IPS DF 6.9 (cell line): ENCODE measurements at places on chromosomes 2 and 18.

DNA sequence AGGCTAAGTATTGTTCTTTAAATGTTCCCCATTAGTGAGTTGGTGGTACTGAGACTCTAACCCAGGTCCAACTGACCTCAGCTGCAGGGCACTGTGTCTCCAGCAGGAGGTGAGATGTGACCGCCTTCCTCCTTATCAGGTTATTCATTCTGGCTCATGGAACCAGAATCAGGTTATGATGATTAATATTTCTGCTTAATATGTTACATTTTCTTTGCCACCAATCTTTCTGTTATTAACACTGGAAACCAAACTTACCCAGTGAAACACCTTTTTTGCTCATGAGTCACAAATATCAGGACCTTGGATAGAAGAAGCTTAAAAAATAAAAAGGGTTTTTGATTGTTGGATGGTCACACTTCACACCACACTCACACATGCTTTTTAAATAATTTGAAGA, 85.4 kb downstream of the DPP4 start:
- no peak for DNase-seq

- no peak for DNase-seq
Measured at GRCh38 chr18:3067165-3067661, 54.3 kb upstream of the LPIN2 start.

- no peak for DNase-seq
Measured at GRCh38 chr2:239034561-239035341, 186.9 kb downstream of the TWIST2 start.

DNA sequence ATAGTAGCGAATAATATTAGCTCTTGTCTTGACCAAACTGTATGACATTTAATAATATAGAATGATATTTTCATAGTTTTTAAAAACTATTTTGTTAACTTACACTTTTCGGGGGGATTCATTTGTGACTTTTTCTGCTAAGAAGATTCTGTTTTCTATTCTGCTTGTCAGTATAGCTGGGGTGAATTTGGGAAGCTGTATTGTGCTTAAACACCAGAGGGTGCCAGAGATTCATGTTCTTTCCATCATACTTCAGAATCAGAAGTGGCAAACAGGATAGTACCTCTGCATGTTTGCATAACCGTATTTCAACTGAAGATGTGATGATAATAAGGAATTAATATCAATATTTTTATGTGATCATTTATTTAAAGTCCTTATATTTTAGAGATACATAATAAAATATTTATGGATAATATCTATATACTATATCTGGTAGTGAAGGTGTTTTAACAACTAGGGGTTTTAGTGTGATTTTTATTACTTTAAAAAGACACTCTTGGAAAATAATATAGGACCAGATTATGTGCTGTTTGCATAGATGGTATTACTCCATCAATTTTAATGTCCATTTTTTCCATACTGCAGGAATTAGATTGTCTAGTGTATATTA, 81.0 kb downstream of the TAF4B start:
- DNase-seq, result no peak

GRCh38 chr2:183093857-183094657, 15.5 kb downstream of the DUSP19 start:
- no peak for DNase-seq

GRCh38 chr18:77108001-77108692, 24.4 kb downstream of the MBP start:
- no peak for DNase-seq

DNA sequence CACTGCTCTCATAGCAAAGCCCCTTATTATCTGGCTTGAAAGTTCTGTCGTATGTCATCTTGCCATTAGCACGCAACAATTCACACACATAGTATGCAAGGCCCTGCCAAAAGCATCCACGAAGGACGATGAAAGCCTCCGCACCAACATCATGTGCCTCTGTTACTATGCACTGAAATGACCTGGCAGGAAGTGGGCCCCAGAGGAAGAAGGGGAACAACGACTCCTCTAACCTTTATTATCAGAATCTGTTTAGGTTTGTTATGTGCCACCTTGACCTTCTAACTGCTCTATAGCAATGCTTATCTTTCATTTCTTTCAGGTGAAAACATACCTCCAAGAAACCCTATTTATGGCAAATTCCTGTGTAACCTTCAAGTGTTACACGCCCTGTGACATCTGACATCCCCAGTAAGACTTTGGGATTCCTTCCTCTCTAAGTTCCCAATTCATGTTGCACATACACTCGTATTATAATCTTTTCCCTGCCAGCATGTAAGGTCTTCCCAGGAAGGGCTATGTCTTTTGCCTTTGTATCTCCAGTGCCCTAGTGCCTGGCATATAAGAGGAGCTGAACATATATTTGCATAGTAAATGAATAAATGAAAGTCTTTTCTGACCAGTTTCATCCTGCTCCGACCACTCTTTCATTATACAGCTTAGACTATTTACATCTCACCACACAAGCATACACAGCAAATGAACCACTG, 7.0 kb upstream of the NDUFV2 start:
- DNase-seq, result no peak

GRCh38 chr2:181857483-181857882, 34.0 kb upstream of the ITPRID2 start:
- DNase-seq, result no peak

GRCh38 chr2:191249156-191249813, 4.1 kb downstream of the MYO1B start:
- DNase-seq, result no peak

DNA sequence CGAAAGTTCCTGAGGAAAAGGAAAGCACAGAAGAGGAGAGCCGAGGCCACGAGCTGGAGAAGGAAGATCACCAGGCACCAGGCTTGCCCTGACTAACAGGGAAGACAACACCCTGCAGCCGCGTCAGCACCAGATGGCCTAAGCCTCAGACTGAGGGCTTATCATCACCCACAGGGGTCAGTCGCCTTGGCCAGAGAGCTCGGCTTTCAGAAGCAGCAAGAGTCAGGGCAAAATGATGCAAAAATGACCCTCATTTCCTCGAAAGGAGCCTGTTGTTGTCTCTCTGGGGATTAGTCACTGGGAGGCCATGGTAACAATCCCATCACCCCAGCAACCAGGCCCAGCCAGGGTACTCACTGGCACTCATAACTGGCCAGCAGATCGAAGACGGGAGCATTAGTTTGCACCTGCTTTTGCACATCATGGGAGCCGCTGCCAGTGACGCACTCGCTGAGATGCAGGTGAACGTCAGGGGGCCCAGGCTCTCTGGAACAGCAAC, 42.7 kb upstream of the ZFP36L2 start:
- no peak for DNase-seq

GRCh38 chr2:26850505-26850904, 2.6 kb downstream of the DPYSL5 start:
- DNase-seq, result no peak

DNA sequence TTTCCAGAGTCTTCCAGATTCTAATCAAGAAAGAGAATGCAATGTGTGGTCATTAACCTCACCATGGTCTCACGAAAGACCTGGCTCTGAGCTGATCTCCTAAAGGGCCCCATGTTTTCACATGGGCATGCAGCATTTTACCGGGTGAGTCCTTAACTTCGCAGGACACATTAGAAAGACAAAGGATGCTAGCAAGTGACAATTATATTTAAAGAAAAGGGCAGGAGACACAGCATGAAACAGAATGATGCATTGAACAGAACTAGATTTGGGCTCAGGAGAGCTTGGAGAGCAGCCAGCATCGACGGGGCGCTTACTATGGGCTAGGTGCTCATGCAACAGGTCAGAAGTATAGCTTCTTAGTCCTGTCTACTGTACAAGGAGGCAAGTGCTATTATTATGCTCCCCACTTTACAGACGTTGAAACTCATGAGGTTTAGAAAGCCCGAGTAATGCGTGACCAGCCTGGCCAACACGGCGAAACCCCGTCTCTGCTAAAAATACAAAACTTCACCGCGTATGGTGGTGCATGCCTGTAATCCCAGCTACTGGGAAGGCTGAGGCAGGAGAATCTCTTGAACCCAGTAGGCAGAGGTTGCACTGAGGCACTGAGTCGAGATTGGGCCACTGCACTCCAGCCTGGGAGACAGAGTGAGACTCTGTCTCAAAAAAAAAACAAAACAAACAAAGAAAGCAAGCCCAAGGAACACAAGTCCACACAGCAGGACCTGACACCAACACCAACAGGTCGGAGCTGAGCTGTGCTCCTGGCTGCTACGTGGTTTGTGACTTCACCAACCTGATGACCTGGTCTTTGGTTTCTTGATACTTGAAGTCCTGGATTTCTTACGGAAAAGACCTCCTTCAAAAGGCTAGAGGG, 16.1 kb downstream of the MBP start:
- DNase-seq, result no peak

DNA sequence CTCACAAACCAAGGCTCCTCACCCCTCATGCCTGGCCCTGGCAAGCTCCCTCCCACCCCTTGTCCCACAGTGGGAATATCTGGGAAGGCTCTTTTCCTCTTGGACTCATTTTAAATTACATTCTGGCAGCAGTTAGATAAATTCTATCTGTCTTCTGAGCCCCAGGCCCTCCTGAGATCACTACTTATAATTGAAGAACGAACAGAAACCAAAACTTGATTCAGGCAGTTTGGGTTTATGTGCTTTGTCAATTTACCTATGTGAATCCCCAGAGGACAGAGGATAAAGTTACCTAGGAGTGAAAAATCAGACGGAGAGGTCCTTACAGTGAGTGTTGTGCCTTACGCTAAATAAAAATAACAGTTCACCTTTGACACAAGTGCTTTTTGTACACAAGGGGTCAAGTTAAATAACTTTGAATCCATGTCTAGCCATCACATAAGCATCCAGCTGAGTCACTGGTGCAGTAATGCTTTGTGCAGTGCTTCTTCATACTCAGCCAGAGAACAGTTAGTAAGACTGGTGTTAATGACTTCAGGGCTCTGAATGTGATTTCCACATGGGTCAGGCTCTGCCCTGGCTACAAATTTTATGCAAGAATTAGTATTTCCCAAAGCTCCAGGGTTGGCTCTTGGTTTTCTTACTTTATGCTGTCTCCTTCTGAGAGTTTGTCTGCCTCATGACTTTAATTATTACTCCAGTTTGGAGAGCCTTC, 329.3 kb downstream of the INSIG2 start:
- no peak for DNase-seq
